ENCODE measurements at places on chromosomes 1 and 21.

DNA sequence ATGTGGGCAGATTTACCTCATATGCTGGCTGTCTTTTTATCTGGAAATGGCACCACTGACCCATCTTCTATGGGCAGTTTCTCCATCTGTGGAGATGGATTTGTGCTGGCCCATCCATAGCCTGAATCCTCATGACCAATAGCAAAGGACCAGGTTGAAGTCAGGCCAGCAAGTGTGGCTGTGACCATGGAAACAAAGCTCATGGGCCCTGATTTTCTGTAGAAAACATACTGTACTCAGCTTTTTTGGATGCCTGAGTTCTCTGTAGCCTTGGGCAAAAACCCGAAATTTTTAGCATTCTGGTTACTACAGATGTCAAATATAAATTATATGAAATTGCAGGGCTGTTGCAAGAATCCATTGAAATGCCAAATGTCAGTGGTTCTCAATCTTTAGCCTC is 155.0 kb downstream of the PLXNA2 start:
- DNase-seq = no peak

DNA sequence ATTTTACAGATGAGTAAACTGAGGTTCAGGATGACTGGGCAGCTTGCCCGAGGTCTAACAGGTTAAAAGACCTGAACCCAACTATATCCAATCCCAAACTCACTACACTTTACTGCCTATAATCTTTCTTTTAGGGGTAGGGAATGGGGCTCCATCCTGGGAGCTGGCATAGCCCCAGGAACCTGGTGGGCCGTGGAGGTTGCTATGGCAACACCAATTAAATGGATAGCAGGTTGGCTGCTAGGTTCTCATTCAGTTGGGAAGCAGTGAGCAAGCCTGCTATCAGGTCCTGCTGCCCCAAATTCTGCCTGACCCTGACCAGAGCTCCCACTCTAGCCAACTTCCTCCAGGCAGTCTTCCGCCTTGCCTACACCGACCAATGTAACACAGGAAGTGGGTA is 40.9 kb downstream of the LRP8 start:
- DNase-seq = no peak

DNA sequence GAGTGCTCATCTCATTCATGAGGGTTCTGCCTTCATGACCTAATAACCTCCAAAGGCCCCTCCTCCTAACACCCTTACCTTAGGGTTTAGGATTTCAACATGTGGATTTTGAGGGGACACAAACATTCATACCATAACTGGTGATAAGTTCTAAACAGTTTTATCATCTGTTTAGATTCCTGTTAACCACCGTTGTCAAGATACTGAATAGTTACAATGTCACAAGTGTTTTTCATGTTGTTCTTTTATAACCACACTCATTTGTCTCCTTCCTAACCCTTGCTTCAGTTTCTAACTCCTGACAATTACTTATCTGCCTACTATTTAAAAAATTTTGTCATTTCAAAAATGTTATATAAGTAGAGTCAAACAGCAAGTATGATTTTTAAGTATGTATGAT is 86.0 kb downstream of the NCAM2 start:
- DNase-seq = no peak

GRCh38 chr1:154403261-154403943 is 1.7 kb upstream of the IL6R start:
- DNase-seq = no peak

DNA sequence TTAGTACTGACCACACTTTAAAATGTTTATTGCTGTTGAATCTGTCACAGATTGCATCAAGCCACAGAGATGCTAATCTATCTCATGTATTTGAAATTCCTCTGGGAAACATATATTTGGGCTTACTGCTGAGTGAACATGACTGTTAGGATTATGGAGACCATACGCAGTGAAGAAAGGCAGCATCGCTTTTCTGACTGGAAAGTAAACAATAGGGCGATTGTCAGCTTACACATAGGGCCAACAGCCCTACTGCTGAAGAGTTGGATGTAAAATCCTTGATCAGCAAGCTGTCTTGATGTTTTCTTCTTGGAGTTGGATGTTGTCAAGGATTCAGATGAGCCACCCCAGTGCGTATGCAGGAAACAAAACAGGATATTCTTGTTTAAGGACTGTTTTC is 368.7 kb upstream of the ADGRL2 start:
- no peak for DNase-seq
